Bronchial epithelial cell (primary cell): ENCODE measurements at places on chromosomes 3 and 15. TPM values are rescaled to one million over a fixed set of nuclear protein-coding genes. Genes with fewer than 3 reads are reported as not detected.

The CPNE9 gene
- not detected in 2 replicates for total RNA-seq

The RETNLB gene
- total RNA-seq = not detected in 2 replicates

The DAZL gene
- total RNA-seq = not detected in 2 replicates

The IL17RE gene
- total RNA-seq = 0.53 and 2.6 TPM in 2 replicates

The CACNA2D3 gene
- total RNA-seq = 0.13 TPM in 1 of 2 replicates, not detected in the other

The OIP5 gene
- 0.26 and 0.38 TPM in 2 replicates for total RNA-seq

The OR4F6 gene
- not detected in 2 replicates for total RNA-seq

The DUOXA2 gene
- 0.13 TPM in 1 of 2 replicates, not detected in the other for total RNA-seq

The CELF6 gene
- total RNA-seq = under 0.01 TPM in 1 of 2 replicates, not detected in the other
